ENCODE measurements at places on chromosomes 2 and 18. TPM values are rescaled to one million over a fixed set of nuclear protein-coding genes. Genes with fewer than 3 reads are reported as not detected.

NEU2 gene
- total RNA-seq = not detected

DNA sequence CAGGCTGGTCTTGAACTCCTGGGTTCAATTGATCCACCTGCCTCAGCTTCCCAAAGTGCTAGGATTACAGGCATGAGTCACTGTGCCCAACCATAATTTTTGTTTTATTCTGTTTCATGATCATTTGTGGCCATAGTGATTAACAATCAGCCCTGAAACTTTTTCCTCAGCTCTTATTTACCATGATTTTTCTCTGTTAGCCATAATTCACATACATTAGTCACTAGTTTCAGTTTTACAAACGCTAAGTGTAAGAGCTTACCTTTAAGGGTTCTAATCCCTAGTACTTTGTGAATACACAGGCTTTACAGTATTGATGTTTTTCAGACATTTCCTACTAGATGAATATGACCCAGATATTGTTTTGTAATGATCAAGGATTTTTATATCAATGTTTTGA is 216.1 kb downstream of the DPP4 start:
- H3K4me1 ChIP-seq = no peaks in the 10 kb centered on the region
- no peak for DNase-seq
- no peaks in the 10 kb centered on the region for H3K27me3 ChIP-seq
- H3K4me3 ChIP-seq = no peak overlapping the region
- no peaks in the 10 kb centered on the region for H3K36me3 ChIP-seq
- no peak overlapping the region for H3K27ac ChIP-seq

PLA2R1 gene
- total RNA-seq = 28.3 TPM

GRCh38 chr18:43886341-43886740 is 609.1 kb upstream of the SYT4 start:
- no peaks in the 10 kb centered on the region for H3K27me3 ChIP-seq
- no peaks in the 10 kb centered on the region for H3K36me3 ChIP-seq
- no peaks in the 10 kb centered on the region for H3K4me1 ChIP-seq
- H3K4me3 ChIP-seq = no peak overlapping the region
- DNase-seq = no peak
- H3K27ac ChIP-seq = no peak overlapping the region

DNA sequence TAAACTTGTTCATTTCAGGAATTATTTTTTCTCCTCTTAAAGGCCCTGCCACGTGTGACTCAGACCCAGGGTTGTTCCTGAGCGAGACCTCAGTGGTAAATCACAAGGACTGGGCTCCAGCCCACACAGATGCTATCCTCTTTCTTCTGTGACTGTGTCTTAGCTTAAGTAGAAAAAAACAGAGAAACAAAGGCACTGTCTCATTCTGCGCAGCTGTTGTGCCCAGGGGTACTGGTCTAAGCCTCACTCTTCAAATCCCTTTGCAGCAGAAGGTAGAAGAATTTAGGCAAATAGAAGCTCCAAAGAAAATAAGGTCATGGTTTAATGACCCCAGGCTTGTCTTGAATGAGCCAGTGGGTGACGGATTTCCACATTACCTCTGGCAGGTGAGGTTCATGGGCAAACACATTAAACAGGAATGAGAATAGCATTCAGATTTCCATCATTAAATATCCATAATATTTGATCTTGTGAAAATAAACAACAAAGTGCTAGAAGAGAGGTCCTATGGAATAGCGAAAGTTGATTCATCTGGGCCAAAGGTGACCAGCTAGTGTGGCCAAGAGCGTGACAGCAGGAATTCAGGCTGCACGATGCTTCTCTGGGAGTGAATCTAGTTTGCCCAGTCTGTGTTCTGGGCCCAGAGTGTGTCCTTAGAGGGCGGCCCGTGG is 63.3 kb downstream of the LIPG start:
- DNase-seq = no peak
- H3K36me3 ChIP-seq = no peaks in the 10 kb centered on the region
- H3K27me3 ChIP-seq = peaks cover 4% of the 10 kb centered on the region
- no peaks in the 10 kb centered on the region for H3K4me1 ChIP-seq

- no peaks in the 10 kb centered on the region for H3K36me3 ChIP-seq
- no peak for DNase-seq
- H3K27me3 ChIP-seq = no peaks in the 10 kb centered on the region
- no peak overlapping the region for H3K4me3 ChIP-seq
These were observed 61.7 kb upstream of the EPC2 start for GRCh38 chr2:148582679-148583511.

IL36B gene
- total RNA-seq = not detected

ELMOD3 gene
- 38.7 TPM for total RNA-seq

DNA sequence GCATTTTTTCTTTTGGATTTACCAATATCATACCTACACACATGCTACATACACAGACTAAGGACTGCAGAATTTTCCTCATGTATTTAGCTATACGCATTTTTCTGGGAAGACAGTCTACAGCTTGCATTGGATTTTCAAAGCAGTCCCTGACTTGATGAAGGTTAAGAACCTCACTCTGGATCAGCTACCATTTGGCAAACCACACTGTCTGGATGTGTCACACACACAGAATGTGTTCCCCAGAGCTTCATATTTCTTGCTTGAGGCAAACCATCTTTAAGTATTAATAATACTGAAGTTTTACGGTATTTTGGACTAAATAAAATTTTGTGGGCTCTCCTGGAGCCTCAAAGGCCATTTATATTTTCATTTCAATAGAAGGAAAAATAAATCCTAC is 102.3 kb downstream of the TCF4 start:
- no peak overlapping the region for H3K27ac ChIP-seq
- H3K4me1 ChIP-seq = peaks cover 8% of the 10 kb centered on the region
- no peaks in the 10 kb centered on the region for H3K36me3 ChIP-seq
- H3K27me3 ChIP-seq = no peaks in the 10 kb centered on the region

DNA sequence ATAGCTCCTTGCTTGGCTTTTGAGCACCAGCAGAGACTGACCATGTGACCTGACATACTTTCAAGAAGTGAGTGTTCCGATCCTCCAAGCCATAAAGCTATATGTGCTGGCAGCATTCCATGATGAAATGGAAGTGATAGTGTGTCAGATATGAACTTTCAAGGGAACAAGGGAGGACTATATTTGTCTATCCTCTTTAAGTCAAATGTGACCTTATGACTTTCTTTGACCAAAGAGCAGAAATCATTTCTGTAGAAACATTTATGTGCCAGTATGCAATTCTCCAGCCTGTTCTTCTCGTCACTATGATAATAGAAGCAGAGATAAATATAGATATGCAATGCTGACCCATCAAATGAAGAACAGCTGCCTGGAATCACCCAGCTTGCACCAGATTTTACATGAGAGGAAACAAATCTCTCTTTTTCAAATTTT is 14.4 kb downstream of the HYCC2 start:
- H3K4me1 ChIP-seq = peaks cover 3% of the 10 kb centered on the region
- no peaks in the 10 kb centered on the region for H3K36me3 ChIP-seq
- no peaks in the 10 kb centered on the region for H3K27me3 ChIP-seq
- H3K4me3 ChIP-seq = no peak overlapping the region
- no peak for DNase-seq

- no peak overlapping the region for H3K4me3 ChIP-seq
- H3K27ac ChIP-seq = no peak overlapping the region
- no peaks in the 10 kb centered on the region for H3K4me1 ChIP-seq
These were observed 93.4 kb upstream of the ZBTB14 start for GRCh38 chr18:5388896-5389295.

TUBA3E gene
- not detected for total RNA-seq
